SW480 (cell line): ENCODE measurements at places on chromosomes 2 and 18.
A peak's percentile ranks its signal among the peaks of the same experiment; 100 is the strongest.

- DNase-seq, result no peak
Measured at GRCh38 chr2:169118060-169118459, 48.7 kb downstream of the DHRS9 start.

DNA sequence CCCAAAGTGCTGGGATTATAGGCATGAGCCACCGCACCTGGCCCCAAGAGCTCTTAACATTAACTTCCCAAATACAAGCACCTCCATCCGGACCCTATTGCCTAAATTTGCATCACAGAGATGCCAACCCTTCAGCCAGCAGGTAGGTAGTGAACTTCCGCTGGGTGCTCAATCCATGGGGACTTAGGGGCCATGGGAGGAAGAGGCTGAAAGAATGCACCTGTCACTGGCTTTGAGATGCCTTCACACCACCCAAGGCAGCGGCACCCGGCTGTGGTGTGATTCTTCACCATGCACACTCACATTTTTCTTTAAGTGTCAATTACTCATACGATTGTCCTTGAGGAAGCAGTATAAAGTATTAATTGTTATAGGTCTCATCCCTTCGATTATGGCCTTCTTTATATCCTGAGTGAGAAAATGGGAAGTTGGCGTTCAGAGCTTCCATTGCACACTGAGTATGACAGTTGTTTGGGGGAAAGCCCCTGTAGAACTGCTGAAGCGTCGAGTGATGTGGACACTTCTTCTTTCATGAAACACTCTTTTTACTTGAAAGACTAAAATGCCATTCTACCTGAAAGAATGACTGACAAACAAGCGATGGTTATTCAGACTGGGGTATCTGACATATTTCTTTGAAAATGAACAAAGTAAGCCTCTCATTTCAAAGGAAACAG lies 51.8 kb upstream of the BIN1 start:
- DNase-seq, result no peak

DNA sequence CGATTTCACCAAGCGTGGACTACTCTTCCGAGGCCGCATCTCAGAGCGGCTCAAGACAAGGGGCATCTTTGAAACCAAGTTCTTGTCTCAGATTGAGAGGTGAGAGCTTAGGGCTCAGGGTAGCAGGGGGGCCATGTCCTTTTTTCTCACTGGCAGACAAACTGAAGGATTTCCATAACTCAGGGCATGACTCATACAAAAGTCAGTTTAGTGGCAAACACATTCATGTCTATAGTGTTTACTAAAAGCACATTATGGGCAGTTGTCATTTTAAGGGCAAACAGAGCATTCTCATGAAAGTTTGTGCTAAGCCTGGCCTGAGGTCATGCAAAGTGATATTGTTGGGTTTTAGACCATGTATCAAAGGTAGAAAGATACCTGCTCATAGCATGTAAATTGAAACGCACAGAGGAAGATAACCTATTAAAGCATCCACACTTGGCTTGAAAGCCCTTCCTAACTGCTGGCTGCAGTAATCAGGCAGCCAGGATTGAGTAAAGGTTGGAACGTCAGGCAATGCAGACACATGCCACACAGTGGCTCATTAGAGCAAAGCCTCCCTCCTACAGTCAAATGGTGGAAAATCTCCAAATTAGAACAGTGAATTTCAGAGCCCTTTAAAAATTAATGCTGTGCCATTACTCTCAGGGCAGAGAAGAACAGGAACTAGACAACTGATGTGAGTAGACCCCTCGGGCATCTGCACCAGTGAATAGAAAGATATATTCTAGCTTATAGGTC lies 54.2 kb downstream of the HK2 start:
- DNase-seq, result no peak

DNA sequence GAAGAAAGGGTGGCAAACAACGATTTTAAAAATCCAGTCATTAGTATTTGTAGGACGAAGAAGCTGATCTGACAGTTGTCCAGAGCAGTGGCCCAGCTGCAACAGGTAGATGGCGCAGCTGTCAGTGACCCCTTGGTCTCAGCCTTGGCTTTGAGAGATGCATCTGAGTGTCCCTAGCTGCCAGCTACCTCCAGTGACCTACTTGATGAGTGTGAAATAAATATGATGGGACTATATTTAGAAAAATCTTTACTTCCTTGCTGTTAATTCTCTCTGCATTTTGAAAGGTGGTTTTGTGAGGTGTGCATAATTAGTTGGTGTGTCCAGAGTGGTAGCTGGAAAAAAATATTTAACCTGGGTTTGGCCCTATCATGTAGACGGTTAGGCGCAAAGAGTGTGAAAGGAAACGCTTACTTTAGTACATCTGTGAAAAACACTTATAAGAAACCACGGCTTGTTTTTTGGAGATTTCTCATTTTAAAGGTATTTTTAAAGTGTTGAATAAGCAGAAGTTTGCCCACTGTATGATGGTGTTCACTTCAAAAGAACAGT lies 963 bp downstream of the INPP1 start:
- peak; percentile 80 for DNase-seq

- no peak for DNase-seq
Measured at GRCh38 chr18:46480226-46480625, 176.8 kb downstream of the LOXHD1 start.

GRCh38 chr2:205948883-205949282 lies 137.1 kb downstream of the INO80D start:
- DNase-seq, result no peak

GRCh38 chr2:48514348-48515003 lies 15.5 kb upstream of the STON1 start:
- no peak for DNase-seq

DNA sequence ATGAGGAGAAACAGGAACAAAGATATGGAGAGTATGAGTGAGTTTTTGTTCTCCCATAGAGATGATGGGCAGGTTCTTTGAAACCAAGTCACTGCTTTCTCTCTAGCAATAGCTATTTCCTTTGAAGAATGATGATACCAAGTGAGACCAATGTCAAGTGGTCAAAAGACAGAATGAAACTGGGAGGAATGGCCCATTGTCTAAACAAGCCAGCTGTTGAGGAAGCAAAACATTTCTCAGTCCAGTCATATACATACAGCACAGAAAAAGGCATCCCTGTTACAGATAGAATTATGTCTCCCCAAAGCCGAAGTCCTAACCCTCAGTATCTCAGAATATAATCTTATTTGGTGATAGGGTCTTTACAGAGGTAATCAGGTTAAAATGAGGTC lies 66.1 kb upstream of the EPC2 start:
- DNase-seq, result no peak

- DNase-seq, result peak; percentile 2
Measured at GRCh38 chr2:67277450-67277849, 119.7 kb upstream of the ETAA1 start.

GRCh38 chr2:210169516-210170195 lies 1.6 kb downstream of the KANSL1L start:
- peak; percentile 45 for DNase-seq

DNA sequence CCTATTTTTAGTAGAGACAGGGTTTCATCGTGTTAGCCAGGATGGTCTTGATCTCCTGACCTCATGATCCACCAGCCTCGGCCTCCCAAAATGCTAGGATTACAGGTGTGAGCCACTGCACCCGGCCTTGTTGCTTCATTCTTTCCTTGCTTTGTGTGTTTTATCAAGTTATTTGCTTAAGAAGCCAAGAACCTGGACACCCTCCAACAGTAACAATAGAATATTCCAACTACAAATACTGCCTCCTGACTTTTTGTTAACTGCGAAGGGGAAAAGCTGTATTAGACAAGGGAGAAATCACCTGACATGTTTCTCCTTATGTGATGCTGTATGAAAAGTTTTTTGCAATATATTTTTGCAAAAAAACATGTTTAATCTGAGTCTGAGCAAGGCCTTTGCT lies 297.2 kb downstream of the NCKAP5 start:
- DNase-seq, result no peak

DNA sequence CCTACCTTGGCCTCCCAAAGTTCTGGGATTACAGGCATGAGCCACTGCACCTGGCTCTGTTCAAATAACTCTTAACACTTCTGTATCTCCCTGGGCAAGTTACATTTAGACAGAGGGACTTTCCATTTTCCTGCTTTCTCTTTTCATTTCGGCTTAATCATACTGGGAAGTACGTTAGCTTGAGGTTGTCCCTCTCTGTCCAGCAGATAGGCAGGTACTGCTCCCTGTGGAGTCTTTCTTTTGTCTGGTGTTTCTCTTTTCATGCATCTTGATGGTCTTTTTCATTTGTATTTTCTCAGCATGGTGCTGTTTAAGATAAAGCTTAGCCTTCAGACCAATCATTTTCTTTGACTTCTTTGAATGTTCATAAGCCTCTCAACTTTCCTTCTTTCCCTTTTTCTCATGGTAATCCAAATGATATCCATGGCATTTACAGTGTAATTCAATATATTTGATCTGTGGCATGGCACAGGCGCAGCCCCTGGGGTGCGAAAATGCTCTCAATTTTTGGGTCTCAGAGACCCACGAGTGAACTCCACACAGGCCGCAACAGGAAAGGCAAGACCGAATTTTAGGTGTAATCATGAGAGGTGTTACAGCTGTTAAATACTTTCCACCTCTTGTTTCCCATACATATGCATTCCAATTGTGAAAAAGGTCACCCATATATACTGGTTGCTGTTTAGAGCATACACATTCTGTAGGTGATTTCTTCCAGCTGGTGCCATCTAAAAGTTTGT lies 99.9 kb upstream of the MYO3B start:
- no peak for DNase-seq

- DNase-seq, result no peak
Measured at GRCh38 chr18:23143815-23144261, 8.6 kb downstream of the CABLES1 start.

- DNase-seq, result no peak
Measured at GRCh38 chr2:191350826-191351225, 105.6 kb downstream of the MYO1B start.

GRCh38 chr2:138564586-138565229 lies 63.1 kb downstream of the SPOPL start:
- DNase-seq, result no peak

GRCh38 chr2:61017556-61018317 lies at the start of the genes PEX13 and PUS10:
Gene PEX13 (plus strand): TSS chr2:61017720. CDS start chr2:61017760, 40 bp downstream.
Gene PUS10 (minus strand): TSS chr2:61018255. CDS start chr2:61011890, 6,365 bp downstream.
- peak; percentile 86 for DNase-seq

DNA sequence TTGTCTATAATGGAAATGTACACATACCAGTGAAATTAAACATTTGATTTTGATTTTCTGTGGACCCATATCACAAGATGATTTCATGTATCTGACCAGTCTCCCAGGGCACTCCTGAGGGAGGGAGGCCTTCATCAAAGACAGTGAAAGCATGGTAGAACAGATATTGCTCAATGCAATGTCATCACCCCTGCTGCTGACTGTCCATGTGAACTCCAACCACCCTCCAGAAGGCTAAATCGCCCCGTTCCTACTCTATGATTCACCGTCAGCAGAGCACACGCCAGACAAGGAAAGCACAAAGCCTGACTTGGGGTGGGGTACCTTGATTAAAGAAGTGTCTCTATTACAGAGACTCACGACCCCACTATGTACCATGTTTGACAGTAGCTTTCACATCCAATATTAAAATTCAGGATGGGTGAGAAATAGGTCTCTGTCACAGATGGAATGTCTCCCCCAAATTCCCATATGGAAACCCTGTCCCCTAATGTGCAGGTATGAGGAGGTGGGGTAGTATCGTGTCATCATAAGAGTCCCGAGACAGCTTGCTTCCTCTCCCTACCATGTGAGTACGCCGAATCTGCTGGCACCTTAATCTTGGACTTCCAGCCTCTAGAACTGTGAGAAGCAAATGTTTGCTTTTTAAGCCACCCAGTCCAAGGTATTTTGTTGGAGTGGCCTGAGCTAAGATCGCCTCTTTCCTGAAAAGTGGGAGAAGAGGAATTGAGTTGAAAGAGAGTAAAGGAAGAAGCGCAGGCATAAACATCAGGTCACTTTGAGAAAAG lies 42.4 kb downstream of the CYB5A start:
- no peak for DNase-seq
